ENCODE measurements at places on chromosomes 6 and 20. TPM values are rescaled to one million over a fixed set of nuclear protein-coding genes. Genes with fewer than 3 reads are reported as not detected.

Gene RIPOR3
- total RNA-seq, result 2.2 TPM

Gene AKIRIN2
- total RNA-seq, result 33.2 TPM

Gene TUBB2A
- 38.4 TPM for total RNA-seq

Gene TUBB2B
- total RNA-seq, result 18.5 TPM

Measured in mucosa of descending colon (tissue), 3 donors.